ENCODE measurements at places on chromosomes 5 and 9.

GRCh38 chr5:104611135-104611767 lies 1048.7 kb upstream of the NUDT12 start:
- DNase-seq, result no peak

DNA sequence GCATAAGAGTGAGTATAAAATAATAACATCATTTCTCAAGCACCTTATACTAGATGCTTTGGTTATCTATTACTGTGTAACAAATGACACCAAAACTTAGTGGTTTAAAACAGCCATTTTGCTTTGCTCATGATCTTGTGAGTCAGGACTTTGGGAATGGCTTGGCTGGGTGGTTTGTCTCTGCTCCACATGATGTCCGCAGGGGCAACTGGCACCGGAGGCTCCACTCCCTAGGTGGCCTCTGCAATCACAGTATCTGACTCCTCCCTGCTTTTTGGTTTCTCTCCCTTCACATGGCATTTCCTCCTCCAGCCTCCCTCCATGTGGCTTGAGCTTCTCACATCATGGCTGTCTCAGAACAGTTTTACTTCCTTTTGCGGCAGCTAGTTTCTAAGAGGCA lies 259.5 kb downstream of the GAS1 start:
- DNase-seq, result no peak

- DNase-seq, result no peak
Observed at GRCh38 chr5:178241688-178242231, 9.2 kb upstream of the PHYKPL start.

- DNase-seq, result peak; percentile 73
Observed at GRCh38 chr5:68405784-68406743, 190.5 kb downstream of the PIK3R1 start.

GRCh38 chr9:84642553-84643141 lies 26.9 kb upstream of the NTRK2 start:
- no peak for DNase-seq

- DNase-seq, result no peak
Observed at GRCh38 chr5:16886793-16887345, 49.2 kb downstream of the MYO10 start.

DNA sequence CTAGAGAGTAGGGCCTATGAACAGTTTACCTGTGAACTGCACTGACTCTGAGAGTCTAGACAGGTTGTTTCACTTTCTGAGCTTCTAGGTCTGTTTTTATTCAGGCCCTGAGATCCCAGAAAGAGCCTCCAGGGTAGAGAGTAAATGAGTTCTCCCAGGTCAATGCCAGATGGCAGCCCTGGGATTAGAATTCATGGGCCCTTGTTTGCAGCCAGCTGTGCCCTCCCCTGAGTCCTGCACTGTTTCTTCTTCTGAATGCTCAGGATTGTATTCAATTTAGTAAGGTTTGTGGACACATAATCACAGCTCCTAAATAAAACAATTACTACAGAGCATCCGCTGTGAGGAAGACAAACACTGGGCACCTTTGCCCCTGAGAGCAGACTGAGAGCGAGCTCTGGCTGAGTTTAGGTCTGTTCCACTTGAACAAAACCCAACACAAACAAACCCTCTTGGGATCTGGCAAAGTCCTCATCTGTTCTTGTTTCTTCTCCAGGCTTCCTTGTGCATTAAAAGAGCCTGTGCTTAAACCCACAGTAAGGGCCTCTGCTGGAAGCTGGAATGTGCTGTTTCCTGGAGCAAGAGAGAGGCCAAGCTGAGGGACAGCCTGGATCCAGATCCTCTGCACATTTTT lies 29.9 kb downstream of the FAM219A start:
- no peak for DNase-seq

- peak; percentile 77 for DNase-seq
Observed at GRCh38 chr9:3736161-3736560, 210.4 kb upstream of the RFX3 start.

DNA sequence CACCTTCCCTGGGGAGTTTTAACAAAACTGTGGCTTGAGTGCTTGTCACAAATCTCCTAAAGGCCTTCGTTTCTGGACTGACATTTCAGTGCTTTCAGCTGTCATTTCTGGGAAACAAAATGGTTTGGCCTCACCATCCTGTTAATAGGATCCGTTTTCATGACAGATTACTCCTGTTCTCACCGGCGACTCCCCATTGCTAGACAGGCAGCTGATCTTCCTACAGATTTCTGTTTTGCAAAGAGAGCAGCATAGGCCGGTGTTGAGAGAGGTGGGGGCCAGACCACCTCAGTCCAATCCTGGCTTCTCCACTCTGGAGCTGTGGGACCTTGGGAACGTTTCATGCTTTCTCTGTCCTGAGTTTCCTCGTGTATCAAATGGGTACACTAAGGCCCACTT lies 75.5 kb upstream of the OTULINL start:
- no peak for DNase-seq

DNA sequence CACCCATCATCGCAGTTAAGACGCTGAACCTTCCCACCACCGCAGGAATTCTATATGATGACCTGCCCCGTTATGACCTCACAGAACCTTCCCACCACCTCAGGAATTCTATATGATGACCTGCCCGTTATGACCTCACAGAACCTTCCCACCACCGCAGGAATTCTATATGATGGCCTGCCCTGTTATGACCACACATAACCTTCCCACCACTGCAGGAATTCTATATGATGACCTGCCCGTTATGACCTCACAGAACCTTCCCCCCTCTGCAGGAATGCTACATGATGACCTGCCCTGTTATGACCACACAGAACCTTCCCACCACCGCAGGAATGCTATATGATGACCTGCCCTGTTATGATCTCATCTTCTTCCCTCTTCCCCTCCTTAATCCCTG lies 64.3 kb downstream of the IRX1 start:
- DNase-seq, result no peak

- DNase-seq, result no peak
Observed at GRCh38 chr5:168432903-168433302, 53.4 kb upstream of the RARS1 start.

DNA sequence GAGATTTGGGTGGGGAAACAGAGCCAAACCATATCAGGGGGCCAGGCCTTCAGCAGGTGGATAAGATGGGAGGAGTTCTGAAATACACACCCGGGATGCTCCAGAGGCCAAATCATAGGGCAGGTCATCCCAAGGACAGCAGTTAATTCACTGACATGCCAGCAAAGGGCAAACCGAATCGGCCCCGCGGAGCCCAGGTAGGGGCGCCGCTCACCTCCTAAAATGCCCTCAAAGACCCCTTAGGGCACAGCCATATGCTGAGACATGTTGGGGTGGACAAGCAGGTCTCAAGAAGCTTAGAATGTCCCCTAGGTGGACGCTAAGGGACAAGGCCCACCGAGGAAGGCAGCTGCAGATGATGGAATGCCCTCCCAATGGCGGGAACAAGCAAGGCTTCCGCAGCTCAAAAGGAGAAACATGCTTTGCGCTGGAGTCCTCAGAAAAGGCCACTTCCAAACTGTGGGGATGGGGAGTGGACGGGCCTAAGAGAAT lies 144.9 kb downstream of the ERCC6L2 start:
- DNase-seq, result no peak

DNA sequence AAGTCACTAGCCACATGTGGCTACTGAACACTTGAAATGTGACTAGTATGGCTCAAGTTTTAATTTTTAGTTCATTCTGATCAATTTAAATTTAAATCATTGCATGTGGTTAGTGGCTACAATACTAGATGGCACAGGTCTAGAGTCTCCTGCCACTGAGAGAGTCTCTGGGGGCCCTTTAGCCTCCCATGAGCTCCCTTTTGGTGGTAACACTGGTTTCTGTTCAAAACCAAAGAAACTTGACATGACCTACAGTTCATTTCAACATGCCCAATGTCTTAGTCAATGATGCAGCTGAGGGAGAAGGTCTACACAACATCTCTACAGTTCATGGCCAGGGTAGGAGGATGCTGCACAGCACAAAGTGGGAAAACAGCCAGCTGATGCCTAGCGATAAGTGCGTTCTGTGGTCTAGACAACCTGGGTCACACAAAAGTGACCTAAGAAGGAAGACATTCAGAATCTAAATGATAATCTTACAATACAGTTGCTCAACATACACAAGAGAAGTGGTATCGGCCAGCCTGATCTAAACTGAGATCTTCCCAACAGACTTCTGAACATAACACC lies 121.0 kb downstream of the AUH start:
- DNase-seq, result peak; percentile 59

DNA sequence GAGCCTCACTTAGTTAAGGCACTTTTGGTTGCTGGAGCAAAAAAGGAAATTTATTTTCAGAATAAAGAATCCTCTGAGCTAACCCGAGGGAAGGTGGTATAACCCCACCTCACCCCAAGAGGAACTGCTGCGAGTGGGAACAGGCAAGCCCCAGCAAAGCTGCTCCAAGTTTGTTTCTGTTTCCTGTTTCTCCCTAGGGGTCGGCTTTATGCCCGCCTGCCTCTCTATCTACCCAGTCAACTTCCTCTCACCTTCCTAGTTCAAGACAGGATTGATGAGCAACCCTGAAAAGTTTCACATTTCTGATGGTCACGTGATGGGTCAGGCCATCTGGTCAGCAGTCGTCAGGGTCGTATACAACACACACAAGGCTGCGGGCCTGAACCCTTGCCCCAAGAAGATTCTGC lies 31.1 kb downstream of the TRIO start:
- peak; percentile 56 for DNase-seq

GRCh38 chr9:129415942-129416651 lies 204.8 kb downstream of the C9orf50 start:
- DNase-seq, result no peak

GRCh38 chr9:83754383-83754977 lies 46.7 kb upstream of the UBQLN1 start:
- no peak for DNase-seq

GRCh38 chr5:16791036-16791705 lies 144.9 kb downstream of the MYO10 start:
- DNase-seq, result peak; percentile 72

- no peak for DNase-seq
Observed at GRCh38 chr9:128405077-128405779, 15.4 kb upstream of the CERCAM start.

DNA sequence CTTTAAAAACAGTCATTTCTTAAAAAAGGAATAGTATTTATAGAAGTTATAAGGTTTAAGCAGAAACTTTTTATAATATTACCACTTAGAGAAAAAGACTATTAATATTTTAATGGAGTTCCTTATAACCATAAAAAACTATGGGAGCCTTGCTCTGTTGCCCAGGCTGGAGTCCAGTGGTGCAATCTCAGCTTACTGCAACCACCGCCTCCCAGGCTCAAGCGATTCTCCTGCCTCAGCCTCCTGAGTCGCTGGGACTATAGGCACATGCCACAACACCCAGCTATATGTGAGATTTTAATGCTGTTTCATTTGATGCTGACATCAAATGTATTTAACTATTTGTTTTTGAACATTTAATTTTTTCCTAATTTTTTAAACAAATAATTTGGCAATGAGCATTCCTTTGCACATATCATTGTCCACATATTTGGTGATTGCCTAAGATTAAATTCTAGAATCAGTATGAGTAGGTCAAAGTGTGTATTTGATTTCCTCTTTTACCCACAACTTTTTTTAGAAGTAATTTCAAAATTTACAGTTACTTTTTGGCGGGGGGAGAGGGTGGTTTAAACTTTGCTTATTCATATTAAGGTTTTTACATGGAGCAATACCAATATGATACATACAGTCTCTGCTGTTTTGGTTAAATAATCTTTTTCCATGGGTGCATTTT lies 235.5 kb downstream of the ARHGEF28 start:
- DNase-seq, result peak; percentile 17

- no peak for DNase-seq
Observed at GRCh38 chr9:28696960-28697359, 1123.7 kb upstream of the C9orf72 start.

DNA sequence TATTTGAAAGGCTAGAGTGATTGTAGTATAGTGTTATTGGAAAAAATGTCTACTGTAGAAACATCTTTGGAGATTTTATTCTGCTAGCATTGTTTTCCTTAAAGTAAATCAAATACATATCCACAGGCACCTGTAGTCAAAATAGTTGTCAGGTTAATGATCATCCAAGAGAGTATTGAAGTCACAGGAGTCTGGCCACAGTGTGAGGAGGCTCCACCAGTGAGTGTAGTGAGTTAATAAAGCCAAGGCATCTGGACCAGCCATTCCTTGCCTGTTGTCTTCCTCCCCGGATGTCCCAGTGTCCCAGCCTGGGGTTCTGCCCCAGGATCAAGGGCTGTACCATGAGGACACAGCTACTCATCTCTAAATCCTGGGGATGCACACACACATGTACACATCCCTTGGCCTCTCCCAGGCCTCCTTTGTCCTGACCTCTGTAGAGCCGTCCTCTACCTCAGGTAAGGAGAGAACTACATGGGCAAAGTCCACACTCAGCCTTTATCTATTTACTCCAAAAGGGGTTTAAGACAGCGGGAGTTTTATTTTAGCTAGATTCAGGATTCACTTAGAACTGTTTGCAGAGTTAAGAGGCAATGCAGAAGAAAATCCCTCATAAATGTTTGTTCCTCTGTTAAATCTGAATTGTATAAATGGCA lies 3.7 kb downstream of the PIK3R1 start:
- no peak for DNase-seq

DNA sequence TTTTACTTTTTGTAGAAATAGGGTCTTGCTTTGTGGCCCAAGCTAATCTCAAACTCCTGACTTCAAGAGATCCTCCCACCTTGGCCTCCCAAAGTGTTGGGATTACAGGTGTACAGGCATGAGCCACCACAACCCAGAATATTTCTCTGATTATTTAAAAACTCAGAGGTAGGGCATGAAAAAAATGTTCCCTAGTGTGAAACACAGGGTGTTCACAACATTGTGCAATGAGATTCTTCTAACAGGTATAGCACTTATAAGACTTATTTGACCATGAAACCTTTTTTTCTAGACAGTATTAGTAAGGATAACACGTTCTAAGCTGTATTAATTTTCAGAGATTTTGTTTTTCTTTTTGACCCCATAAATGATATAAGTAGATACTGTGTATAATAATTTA lies 13.1 kb upstream of the PTGER4 start:
- no peak for DNase-seq

DNA sequence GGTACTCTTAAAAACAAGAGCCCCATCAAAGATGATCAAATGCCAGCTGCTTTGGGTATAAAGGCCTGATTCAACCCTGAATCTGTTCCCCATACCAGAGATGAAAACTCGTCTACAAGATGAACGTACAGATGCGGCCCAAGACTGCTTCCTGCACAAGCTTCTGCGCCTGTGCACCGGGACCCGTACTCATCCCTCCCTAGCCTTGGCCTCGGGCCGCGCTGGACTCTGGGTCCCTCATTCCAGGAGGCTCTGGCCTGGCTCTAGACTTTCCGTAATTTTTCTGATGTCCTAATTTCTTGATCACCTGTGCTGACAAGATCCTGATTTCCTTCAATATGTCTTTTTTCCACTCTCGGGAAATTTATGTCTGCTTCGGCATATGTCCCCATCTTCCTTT lies 612.3 kb downstream of the BNC2 start:
- DNase-seq, result no peak

DNA sequence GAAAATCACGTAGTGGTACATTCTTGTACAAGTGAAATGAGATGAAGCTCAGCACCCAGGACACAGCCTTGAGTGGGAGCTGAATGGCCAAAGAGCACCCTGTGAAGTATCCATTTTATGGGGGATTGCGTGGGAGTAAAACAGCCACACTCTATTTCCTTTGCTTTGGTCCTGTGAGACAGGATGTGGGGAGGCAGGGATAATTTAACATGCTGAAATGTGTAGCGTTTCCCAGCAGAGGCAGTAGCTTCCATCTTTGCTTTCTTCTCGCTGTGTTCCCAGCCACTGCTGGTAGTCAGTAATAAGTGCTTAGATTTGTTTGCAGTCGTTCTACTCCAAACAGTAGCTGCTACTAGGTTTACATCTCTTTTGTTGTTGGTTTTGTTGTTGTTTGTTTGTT lies 4.4 kb downstream of the IL31RA start:
- no peak for DNase-seq

- DNase-seq, result peak; percentile 68
Observed at GRCh38 chr9:120438836-120439546, 141.0 kb downstream of the CDK5RAP2 start.

All from hematopoietic multipotent progenitor cell treated with erythropoietin and hydrocortisone succinate and interleukin-3 and kit ligand, for 6 days (in vitro differentiated cells).